Stimulated activated naive B cell treated with anti-CD40 and anti-IgM and Interleukin-4, amounts not matched to agents 10 μg/mL and 1 μg/mL and 100 μg/mL, for 72 hours (primary cell): ENCODE measurements at places on chromosomes 13 and 19.

GRCh38 chr13:58476206-58476918 lies 844.8 kb downstream of the PCDH17 start:
- no peak for DNase-seq

GRCh38 chr19:1882089-1882785 lies 3.1 kb downstream of the ABHD17A start:
- DNase-seq = no peak

GRCh38 chr19:6073858-6074708 lies 36.2 kb downstream of the RFX2 start:
- no peak for DNase-seq

- no peak for DNase-seq
Observed at GRCh38 chr13:30739761-30740642, 4.7 kb downstream of the ALOX5AP start.
